H7 (cell line): ENCODE measurements at places on chromosomes 2 and 18.

DNA sequence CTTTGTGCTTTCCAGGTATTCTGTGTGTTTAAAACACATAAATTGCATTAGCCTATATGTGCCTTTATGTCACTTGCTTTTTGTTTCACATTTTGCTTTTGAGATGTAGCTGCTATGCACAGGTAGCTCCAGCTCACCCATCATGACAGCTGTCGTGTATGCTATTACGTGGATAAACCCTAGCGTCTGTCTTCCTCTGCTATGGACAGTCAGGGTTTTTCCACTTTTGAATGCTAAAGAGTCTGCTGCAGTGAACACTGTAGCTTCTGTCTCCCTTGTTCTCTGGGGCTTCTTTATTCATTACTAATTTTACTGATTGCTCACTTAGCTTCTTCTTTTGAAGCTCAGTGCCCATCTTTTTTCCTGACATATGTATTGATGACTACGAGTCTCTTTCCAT, 24.7 kb upstream of the MBP start:
- DNase-seq, result no peak

GRCh38 chr2:122105171-122105876, 349.9 kb downstream of the TSN start:
- DNase-seq, result no peak

- peak; percentile 35 for DNase-seq
Measured at GRCh38 chr18:75456199-75456631, 28.7 kb upstream of the SMIM21 start.

- DNase-seq, result no peak
Measured at GRCh38 chr2:191539068-191539467, 138.9 kb upstream of the NABP1 start.

GRCh38 chr18:77173275-77174030, 40.9 kb upstream of the MBP start:
- DNase-seq, result no peak
